ENCODE measurements at places on chromosomes 2 and 18. TPM values are rescaled to one million over a fixed set of nuclear protein-coding genes. Genes with fewer than 3 reads are reported as not detected.

BMP10 gene
- total RNA-seq, result not detected

AAK1 gene
- total RNA-seq, result 19.7 TPM

CYTIP gene
- total RNA-seq, result not detected

ABCG5 gene
- not detected for total RNA-seq

RTP5 gene
- total RNA-seq, result not detected

FIGN gene
- 2.1 TPM for total RNA-seq

LAMA1 gene
- total RNA-seq, result not detected

HOXD10 gene
- total RNA-seq, result 7.0 TPM

PDCD1 gene
- not detected for total RNA-seq

RSAD2 gene
- total RNA-seq, result 0.54 TPM

GREB1L gene
- total RNA-seq, result 2.3 TPM

LRRC30 gene
- not detected for total RNA-seq

PDK1 gene
- 2.0 TPM for total RNA-seq

DNER gene
- total RNA-seq, result 8.5 TPM

STON1 gene
- not detected for total RNA-seq

PIGN gene
- 10.0 TPM for total RNA-seq

KLHL41 gene
- 0.30 TPM for total RNA-seq

STRADB gene
- 25.7 TPM for total RNA-seq

UGT1A10 gene
- total RNA-seq, result 0.26 TPM

DSG2 gene
- total RNA-seq, result 70.5 TPM

ANKRD62 gene
- total RNA-seq, result not detected

BCL11A gene
- total RNA-seq, result 0.06 TPM

DSG4 gene
- not detected for total RNA-seq

PLCL1 gene
- total RNA-seq, result not detected

Data from A549 treated with CpdA at 1 μM for 4 hours (cell line).